ENCODE measurements at places on chromosomes 7 and 10. TPM values are rescaled to one million over a fixed set of nuclear protein-coding genes. Genes with fewer than 3 reads are reported as not detected.

Gene ACTA2
- 1.8 TPM for total RNA-seq

Gene PAX4
- total RNA-seq: not detected

Gene LRGUK
- total RNA-seq: 0.20 TPM

Gene KEL
- 0.19 TPM for total RNA-seq

Gene WNT2
- total RNA-seq: not detected

Gene MUC3A
- not detected for total RNA-seq

DNA sequence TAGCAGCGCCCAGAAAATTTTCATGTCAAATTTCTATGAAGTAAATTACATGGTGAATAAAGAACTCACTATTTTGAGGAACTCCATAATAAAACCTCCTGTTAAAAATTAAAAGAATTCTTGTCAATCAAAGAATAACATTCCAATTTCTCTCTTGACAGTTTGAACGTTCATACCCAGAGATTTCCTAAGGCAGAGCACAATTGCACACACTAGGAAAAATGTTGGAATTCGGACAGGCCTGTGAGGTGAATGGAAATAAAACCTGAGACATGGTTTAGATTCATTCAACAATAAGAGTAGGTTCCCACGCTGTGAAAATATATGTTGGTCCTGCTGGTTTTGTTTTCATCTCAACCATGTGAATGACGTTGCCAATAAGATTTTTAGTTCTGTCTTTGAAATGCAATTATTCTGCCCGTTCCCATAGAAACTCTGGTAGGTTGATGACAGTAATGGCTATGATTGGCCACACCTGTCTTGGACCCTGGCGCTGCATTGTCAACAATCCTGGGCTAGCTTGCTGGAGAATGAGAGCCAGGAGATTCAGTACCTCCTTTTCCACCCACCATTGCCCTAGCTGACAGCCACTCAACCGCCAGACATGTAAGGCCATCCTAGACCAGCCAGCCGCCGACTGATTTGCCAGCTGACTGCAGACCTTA lies 43.3 kb upstream of the RAPGEF5 start:
- peaks cover 11% of the 10 kb centered on the region for H3K4me1 ChIP-seq
- H3K4me3 ChIP-seq: no peak overlapping the region
- no peak overlapping the region for H3K27ac ChIP-seq

DNA sequence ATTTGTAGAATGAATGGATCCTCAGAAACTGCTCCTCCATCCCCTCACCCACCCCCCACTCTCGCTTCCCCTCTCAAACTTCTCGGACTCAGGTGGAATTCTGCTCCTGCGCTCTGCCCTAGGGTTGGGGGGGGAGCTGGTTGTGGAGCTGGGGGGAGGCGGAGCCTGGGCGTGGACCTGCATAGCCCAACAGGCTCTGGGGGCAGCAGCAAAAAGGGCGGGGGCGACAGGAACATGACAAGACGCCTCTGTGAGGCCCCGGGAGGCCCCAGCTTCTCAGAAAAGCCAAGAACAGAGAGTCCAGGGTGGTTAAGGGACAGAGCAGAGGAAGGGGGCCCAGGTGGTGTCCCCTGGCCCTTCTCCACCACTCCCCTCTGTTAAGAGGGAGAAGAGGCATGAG lies 3.5 kb downstream of the TSC22D4 start:
- H3K4me1 ChIP-seq: peaks cover 64% of the 10 kb centered on the region
- H3K4me3 ChIP-seq: peak overlapping the region; percentile 100
- H3K36me3 ChIP-seq: peaks cover 62% of the 10 kb centered on the region
- H3K27me3 ChIP-seq: no peaks in the 10 kb centered on the region
- peak overlapping the region; percentile 64 for H3K27ac ChIP-seq

DNA sequence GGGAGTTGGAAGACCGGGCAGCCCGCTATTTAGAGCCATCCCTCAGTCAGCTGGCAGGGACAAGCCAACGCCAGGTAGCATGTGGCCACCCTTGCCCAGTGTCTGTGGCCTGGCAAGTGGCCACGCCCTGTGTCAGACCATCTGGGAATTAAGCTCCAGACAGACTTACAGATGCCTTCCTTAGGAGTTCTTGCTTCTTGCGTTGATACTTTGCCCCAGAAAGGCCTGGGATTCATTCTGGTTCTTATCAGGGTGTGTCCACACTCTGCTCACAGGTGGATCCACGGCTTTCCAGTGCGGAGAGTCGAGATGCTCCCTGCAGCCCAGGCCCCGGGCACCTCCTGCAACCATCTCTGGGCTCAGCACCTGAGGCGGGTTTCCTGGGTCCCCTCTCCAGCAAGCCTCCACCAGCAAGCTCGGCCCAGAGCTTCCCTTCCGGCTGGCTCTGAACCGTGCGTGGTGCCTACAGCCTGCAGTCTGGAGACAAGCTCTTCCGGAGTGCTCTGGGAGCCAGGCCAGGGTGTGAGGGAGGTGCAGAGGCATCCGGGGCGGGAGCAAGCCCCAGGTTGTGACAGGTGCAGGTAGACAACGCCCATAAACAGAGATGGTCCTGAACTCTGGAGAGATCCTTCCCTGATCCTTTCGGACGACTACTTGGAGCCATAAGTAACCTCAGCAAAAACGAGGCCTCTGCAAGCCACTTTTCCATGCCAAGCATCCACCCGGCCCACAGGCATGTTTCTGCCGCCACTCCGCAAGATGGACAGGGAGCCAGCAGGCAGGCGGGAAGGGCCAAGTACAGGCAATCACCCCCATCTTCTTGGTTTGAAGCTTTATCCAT lies 32.3 kb upstream of the PPIF start:
- H3K4me3 ChIP-seq: no peak overlapping the region
- H3K4me1 ChIP-seq: peaks cover 39% of the 10 kb centered on the region
- H3K27me3 ChIP-seq: no peaks in the 10 kb centered on the region
- peaks cover 3% of the 10 kb centered on the region for H3K36me3 ChIP-seq
- no peak for DNase-seq

GRCh38 chr7:139526578-139527544 lies 3.4 kb downstream of the CLEC2L start:
- H3K36me3 ChIP-seq: no peaks in the 10 kb centered on the region
- H3K27me3 ChIP-seq: peaks cover 18% of the 10 kb centered on the region
- no peak overlapping the region for H3K27ac ChIP-seq
- H3K4me3 ChIP-seq: no peak overlapping the region
- no peak for DNase-seq

- H3K27me3 ChIP-seq: peaks cover 49% of the 10 kb centered on the region
- H3K4me1 ChIP-seq: peaks cover 17% of the 10 kb centered on the region
- H3K27ac ChIP-seq: no peak overlapping the region
- no peak for DNase-seq
- no peaks in the 10 kb centered on the region for H3K36me3 ChIP-seq
- H3K4me3 ChIP-seq: no peak overlapping the region
These were observed 100.3 kb upstream of the CPXM2 start for GRCh38 chr10:123991611-123992570.

GRCh38 chr10:17510242-17510908 lies 56.0 kb upstream of the ST8SIA6 start:
- H3K27ac ChIP-seq: no peak overlapping the region
- H3K4me1 ChIP-seq: peaks cover 22% of the 10 kb centered on the region
- no peak for DNase-seq
- no peaks in the 10 kb centered on the region for H3K27me3 ChIP-seq
- no peaks in the 10 kb centered on the region for H3K36me3 ChIP-seq

GRCh38 chr10:97334370-97335175 lies at the start of gene FRAT2:
TSS of gene FRAT2 (minus strand) at chr10:97334729. CDS start at chr10:97334572, 157 bp downstream.
- peak within 1 kb of the TSS; percentile 76 for H3K4me3 ChIP-seq
- peak; percentile 91 for DNase-seq
- H3K27ac ChIP-seq: peak within 1 kb of the TSS; percentile 97
- peaks cover 43% of the 10 kb centered on the region for H3K4me1 ChIP-seq

- no peaks in the 10 kb centered on the region for H3K4me1 ChIP-seq
- no peaks in the 10 kb centered on the region for H3K36me3 ChIP-seq
- no peak for DNase-seq
- no peaks in the 10 kb centered on the region for H3K27me3 ChIP-seq
- H3K4me3 ChIP-seq: no peak overlapping the region
- no peak overlapping the region for H3K27ac ChIP-seq
These were observed 53.2 kb downstream of the PANK1 start for GRCh38 chr10:89591796-89592271.

GRCh38 chr7:158309868-158310763 lies 277.5 kb downstream of the PTPRN2 start:
- no peak overlapping the region for H3K4me3 ChIP-seq
- no peaks in the 10 kb centered on the region for H3K27me3 ChIP-seq
- H3K36me3 ChIP-seq: no peaks in the 10 kb centered on the region
- no peaks in the 10 kb centered on the region for H3K4me1 ChIP-seq

DNA sequence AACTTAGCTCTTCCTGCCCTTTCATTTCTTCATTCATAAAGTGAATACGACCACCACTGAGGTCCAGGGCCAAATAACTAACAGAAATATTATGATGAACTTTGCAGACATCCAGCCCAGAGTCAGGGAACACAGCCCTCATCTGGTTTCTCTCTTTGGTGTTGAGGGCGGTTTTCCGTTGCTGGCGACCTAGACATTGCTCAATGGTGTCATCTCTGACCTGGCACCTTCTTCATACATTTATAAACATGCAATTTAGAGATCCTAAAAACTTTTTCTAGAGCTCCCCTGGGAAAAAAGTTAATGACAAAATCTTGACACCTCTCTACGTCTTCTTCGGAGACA lies 324 bp upstream of the TET1 start:
- peaks cover 51% of the 10 kb centered on the region for H3K27me3 ChIP-seq
- peaks cover 25% of the 10 kb centered on the region for H3K4me1 ChIP-seq
- DNase-seq: peak; percentile 24

DNA sequence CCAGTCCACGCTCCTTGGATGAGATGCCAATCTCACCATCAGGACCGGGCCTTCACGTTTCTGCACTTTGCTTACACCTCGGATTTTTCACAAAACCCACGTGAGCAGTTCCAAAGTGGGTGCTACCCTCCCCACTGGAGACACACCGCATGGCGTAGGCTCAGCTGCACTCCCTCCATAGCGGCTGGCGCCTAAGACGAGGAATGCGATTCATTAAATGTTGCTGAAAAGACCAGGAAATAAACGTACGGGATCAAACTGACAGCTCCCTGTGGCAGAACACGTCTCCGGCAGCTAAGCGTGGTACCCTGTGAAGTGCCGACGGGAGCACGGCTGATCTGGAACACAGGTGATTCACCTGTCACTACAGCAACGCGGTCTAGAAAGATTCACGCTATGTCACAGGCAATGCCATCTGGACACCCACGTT lies 209.0 kb downstream of the DIP2C start:
- no peaks in the 10 kb centered on the region for H3K36me3 ChIP-seq
- H3K4me1 ChIP-seq: peaks cover 7% of the 10 kb centered on the region
- no peaks in the 10 kb centered on the region for H3K27me3 ChIP-seq
- H3K27ac ChIP-seq: no peak overlapping the region
- DNase-seq: no peak

DNA sequence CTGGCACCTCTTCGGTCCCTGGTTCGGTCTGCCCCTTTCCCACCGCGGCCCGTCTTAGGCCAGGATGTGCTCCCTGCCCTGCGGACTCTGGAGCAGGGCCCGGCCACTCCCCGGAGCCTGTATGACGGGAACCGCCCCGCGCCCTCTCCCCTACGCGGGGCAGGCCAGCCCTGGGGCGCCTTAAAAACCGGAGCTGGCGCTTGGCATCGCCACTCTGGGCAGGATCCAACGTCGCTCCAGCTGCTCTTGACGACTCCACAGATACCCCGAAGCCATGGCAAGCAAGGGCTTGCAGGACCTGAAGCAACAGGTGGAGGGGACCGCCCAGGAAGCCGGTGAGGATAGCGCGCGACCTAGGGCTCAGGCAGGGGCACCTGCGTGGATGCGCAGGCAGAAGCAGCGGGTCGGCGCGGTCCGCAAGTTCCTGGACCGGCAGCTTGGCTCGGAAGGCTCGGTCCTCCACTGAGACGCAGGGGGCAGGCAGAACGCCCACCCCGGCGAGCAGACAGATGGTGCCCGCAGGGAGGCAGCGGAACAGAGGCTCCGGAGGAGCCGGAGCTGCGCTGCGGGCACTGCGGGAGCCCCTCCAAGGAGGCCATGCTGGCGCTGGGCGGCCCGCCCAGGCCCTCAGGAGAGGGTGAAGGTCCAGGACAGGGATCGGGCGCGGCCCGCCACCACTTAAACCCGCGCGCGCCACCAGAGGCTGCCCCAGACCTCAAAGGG lies at the start of gene ADIRF:
ADIRF (plus strand) TSS at position 212 of the 723 bp plus-strand sequence; CDS start at position 275, 63 bp downstream.
- H3K27me3 ChIP-seq: no peaks in the 10 kb centered on the region
- no peak for DNase-seq
- peak within 1 kb of the TSS; percentile 19 for H3K4me3 ChIP-seq
- H3K36me3 ChIP-seq: no peaks in the 10 kb centered on the region
- H3K27ac ChIP-seq: no peak within 1 kb of the TSS

DNA sequence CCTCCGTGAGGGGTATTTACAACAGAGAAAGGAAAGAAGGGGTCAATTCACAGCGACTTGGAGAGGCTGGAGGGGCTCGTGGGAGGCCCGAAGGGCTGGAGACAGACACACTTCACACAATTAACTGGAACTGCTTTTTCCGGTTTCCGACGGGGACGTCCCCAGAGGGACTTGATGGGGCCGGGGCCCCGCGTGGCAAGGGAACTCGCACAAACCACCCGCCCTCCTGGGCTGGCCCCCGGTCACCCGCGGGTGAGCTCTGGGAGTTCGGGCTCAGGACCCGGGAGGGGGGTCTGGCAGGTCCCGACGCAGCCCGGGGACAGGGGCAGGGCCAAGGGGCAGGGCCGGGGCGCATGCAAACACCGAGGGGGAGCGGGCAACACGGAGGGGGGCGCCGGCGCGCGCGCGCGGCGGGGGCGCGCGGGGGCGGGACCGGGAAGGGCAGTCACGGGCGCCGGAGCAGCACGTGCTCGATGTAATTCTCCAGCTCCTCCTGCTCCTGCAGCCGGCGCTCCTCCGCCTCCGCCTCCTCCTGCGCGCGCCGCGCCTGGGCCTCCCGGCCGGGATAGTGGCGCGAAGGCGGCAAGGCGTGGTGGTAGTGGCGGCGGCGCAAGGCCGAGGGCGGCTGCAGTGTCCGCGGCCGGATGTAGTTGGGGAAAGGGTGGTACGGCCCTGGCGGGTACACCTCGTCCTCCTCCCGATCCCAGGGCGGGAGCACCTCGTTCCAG lies 2.7 kb downstream of the VGF start:
- peaks cover 57% of the 10 kb centered on the region for H3K27me3 ChIP-seq
- peak overlapping the region; percentile 49 for H3K4me3 ChIP-seq
- peaks cover 44% of the 10 kb centered on the region for H3K4me1 ChIP-seq
- DNase-seq: no peak
- H3K27ac ChIP-seq: no peak overlapping the region
- peaks cover 21% of the 10 kb centered on the region for H3K36me3 ChIP-seq

DNA sequence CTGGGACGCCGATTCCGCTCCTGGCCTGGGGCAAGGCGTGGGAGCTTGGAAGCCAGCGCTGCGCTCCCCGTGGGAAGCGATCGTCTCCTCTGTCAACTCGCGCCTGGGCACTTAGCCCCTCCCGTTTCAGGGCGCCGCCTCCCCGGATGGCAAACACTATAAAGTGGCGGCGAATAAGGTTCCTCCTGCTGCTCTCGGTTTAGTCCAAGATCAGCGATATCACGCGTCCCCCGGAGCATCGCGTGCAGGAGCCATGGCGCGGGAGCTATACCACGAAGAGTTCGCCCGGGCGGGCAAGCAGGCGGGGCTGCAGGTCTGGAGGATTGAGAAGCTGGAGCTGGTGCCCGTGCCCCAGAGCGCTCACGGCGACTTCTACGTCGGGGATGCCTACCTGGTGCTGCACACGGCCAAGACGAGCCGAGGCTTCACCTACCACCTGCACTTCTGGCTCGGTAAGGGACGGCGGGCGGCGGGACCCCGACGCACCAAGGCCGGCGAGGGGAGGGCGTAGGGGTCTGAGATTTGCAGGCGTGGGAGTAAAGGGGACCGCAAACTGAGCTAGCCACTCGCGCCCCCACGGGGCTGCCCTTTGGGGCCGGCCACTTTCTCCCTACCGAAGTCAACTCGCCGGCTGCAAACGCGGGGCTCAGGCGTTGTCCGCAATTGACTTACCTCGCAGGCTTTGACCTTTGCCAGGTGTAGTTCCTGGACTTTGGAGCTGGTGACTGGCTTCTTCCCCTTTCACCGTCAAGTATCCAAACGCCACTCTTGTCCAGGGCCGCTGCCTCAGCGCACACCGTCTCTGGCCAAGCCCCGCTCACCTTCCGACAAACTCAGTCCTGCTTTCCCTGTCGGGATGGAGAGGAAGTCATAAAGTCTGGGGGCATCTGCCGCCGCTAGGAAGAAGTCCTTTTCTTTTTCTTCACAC lies at the start of gene SCIN:
SCIN (plus strand) TSS at position 187 of the 928 bp plus-strand sequence; CDS start at position 254, 67 bp downstream.
- peaks cover 24% of the 10 kb centered on the region for H3K27me3 ChIP-seq
- no peak within 1 kb of the TSS for H3K27ac ChIP-seq

All from CD4-positive, alpha-beta T cell (primary cell).